Naive thymus-derived CD8-positive, alpha-beta T cell (primary cell): ENCODE measurements at places on chromosomes 13 and 19.
A peak's percentile ranks its signal among the peaks of the same experiment; 100 is the strongest.

GRCh38 chr13:30743319-30744055 is 8.1 kb downstream of the ALOX5AP start:
- no peak for DNase-seq

- no peak for DNase-seq
Measured at GRCh38 chr13:99246100-99246499, 12.1 kb downstream of the GPR18 start.

DNA sequence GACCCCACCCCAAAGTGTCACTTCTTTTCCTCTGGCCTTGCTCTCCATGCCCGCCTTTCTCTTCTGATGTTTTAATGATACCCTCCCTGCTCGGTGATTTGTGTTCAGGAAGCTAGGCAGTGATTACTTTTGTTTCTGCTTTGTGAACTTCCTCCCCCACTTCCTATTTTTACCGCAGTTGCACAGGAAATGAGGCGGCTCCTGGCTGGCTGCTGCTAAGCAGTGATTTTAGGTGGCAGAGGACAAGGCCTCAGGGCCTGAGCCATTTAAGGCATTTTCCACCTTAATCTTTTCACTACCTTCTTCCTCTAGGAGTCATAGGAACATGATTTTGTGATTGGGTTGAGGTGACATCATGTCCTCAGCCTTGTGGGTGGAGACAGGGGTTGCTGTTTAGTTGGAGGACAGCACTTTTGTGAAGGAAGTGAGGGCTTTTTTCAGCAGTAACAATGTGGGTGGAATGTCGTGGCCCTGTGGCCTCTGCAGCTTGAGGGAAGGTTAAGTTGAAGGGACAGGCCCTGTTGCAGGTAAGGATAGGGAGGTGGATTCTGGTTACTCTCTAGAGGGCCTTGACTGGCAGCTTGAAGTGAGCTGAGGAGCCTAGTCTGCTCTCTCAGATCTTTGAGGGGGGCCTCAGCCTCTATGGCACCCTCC is 15.7 kb downstream of the GARRE1 start:
- DNase-seq, result peak; percentile 41

DNA sequence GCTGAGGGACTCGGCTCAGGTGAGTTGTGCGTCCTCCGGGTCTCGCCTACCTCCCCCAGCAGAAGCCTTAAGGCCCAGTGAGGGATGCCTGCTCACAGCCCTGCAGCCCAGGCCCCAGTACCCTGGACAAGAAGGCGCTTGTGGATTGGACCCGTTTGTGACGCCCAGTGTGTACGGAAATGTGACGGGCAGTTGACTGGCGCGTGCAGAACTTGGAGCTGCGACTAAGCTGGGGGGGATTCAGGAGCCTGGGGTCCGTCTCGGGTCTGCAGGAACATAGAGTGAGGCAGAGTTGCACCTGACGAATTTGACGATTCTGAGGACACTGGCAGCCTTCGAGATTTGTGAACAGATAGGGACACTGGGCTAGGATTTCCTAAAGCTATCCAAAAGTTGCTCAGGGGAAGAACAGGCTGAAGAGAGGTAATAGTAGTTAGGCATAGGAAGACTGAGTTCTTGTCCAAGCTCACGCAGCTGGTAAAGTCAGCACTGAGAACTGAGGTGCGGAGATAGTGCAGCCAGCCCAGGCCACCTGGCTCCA is 519 bp downstream of the ZNF551 start:
- no peak for DNase-seq

- no peak for DNase-seq
Measured at GRCh38 chr19:33426621-33427361, 53.3 kb downstream of the CEBPG start.
